ENCODE measurements at places on chromosomes 5 and 9. TPM values are rescaled to one million over a fixed set of nuclear protein-coding genes. Genes with fewer than 3 reads are reported as not detected.

Gene SKP2
- total RNA-seq, result 12.4 TPM

- no peak for DNase-seq
- no peaks in the 10 kb centered on the region for H3K4me1 ChIP-seq
- no peak overlapping the region for H3K27ac ChIP-seq
- H3K4me3 ChIP-seq, result no peak overlapping the region
- no peaks in the 10 kb centered on the region for H3K36me3 ChIP-seq
Measured at GRCh38 chr5:62152394-62153087, 153.5 kb upstream of the KIF2A start.

- no peak overlapping the region for H3K4me3 ChIP-seq
- peak overlapping the region; percentile 96 for H3K27ac ChIP-seq
- peaks cover 6% of the 10 kb centered on the region for H3K36me3 ChIP-seq
- peaks cover 37% of the 10 kb centered on the region for H3K4me1 ChIP-seq
Measured at GRCh38 chr9:35112257-35113020, 3.2 kb downstream of the ATOSB start.

DNA sequence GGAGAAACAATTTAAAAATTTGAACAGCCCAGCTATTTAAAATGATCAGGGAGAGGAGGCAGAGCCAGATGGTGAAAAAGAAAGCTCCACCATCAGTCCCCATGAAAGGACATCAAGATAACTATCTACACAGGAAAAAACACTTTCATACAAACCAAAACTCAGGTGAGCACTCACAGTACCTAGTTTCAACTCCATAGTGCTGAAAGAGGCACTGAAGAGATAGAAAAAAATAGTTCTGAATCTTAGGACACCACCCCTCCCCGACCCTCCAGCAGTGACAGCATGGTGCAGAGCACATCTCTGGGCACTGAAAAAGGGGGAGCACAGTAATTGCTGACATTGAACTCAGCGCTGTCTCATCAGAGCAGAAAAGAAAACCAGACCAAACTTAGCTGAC, 732.9 kb downstream of the CETN3 start:
- H3K36me3 ChIP-seq, result no peaks in the 10 kb centered on the region
- H3K4me3 ChIP-seq, result no peak overlapping the region
- H3K27ac ChIP-seq, result no peak overlapping the region
- DNase-seq, result no peak

DNA sequence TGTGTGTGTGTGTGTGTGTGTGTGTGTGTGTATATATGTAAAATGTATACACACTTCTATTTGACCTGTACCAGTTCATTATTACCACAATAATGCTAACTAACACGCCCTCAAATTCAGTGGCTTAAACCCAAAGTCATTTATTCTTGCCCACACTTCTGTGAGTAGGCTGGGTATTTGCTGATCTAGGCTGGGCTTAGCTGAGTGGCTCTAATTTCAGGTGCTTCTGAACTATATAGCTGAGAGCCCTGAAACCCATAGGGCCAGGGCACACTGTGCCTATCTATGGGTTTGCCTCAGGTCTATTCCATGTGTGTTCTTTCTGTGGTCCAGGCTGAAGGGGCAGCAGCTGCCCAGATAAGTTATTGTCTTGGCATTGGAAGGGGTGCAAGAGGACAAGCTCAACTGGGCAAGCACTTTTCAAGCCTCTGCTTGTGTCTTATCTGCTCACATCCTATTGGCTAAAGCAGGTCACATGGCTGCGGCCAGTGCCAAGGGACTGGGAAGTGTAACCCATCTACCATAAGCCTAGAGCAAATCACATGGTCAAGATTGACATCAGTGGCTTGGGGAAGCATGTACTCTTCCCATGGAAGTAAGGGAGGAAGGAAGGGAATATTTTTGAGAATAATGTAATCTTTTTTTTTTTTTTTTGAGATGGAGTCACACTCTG, 139.9 kb downstream of the PALM2AKAP2 start:
- H3K4me3 ChIP-seq, result no peak overlapping the region
- no peak overlapping the region for H3K27ac ChIP-seq
- no peaks in the 10 kb centered on the region for H3K36me3 ChIP-seq
- H3K27me3 ChIP-seq, result no peaks in the 10 kb centered on the region

DNA sequence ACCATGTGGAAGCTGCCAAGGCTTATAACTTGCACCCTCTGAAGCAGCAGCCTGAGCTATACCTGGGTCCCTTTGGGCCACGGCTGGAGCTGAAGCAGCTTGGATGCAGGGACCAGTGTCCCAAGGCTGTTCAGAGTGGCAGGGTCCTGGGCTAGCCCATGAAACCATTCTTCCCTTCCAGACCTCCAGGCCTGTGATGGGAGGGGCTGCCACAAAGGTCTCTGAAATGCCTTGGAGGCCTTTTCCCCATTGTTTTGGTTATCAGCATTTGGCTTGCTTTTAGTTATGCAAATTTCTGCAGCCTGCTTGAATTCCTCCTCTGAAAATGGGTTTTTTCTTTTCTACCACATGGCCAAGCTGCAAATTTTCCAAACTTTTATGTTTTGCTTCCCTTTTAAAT, 433.7 kb upstream of the ACO1 start:
- H3K4me3 ChIP-seq, result no peak overlapping the region
- no peaks in the 10 kb centered on the region for H3K27me3 ChIP-seq
- no peaks in the 10 kb centered on the region for H3K4me1 ChIP-seq
- H3K27ac ChIP-seq, result no peak overlapping the region

GRCh38 chr5:133610489-133611356, 1.6 kb downstream of the FSTL4 start:
- H3K4me3 ChIP-seq, result no peak overlapping the region
- peaks cover 14% of the 10 kb centered on the region for H3K4me1 ChIP-seq
- no peaks in the 10 kb centered on the region for H3K36me3 ChIP-seq
- H3K27me3 ChIP-seq, result peaks cover 88% of the 10 kb centered on the region

Gene AGXT2
- total RNA-seq, result not detected

Gene C8G
- total RNA-seq, result 4.3 TPM

DNA sequence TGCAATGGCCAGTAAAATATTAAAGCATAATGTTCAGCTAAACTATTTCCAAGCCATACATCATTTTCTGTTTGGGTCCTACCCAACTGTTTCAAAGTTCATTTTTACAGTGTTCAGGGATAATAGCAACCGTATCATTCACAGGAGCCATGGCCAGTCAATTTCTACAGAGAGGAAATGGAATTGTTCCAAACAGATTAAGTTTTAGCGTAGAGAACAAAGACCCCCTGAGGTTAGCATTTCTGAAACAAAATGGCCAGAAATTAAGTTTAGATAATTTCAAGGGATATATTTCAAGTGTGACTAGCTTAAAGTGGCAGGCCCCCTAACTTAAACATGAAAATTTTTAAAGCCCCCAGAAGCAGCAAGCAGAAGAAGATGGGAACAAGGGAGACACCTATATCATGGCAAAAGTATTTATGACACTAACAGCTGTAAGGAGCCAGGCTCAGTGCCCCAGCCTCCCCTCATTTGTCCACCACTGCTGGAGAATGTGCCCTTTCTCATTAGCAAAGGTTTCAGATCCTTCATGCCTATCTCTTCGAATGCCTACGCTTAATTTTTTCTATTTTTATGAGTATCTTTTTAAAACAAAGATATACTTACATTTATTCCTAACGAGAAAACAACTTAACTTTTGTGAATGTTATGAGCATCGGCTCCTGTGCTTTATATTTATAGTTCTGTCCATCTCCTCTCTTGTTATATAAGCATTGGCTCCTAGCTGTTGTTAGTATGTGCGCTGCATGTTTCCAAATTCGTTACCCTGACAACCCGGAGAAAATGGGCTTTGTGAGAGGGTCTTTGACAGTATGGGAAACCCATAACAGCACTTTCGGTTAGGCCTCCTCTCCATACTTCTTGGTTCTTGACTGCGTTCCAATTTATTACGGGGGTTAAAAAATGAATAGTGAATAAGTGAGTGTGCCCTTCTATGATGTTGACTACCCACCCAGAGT, 116.3 kb downstream of the MED27 start:
- H3K4me3 ChIP-seq, result no peak overlapping the region
- no peaks in the 10 kb centered on the region for H3K27me3 ChIP-seq
- no peak overlapping the region for H3K27ac ChIP-seq
- no peak for DNase-seq
- no peaks in the 10 kb centered on the region for H3K36me3 ChIP-seq
- H3K4me1 ChIP-seq, result no peaks in the 10 kb centered on the region

DNA sequence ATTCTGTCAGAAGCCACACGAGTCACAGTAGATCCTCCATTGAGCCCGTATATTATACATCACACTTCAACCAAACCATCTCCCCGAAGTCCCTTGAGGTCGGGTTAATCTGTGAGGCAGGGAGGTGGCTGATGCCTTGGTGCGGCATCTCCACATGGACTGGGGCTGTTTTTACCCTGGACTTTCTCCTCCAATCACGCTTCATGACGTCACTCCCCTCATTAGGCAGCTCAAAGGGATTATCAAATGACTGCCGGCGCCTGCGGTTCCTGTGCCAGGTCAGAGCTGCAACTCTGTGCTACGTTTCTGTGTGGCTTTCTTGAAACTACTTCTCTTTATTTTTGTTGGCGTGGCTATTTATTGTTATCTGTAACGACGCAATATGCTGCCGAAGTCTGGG, 53.7 kb downstream of the TMOD1 start:
- no peaks in the 10 kb centered on the region for H3K27me3 ChIP-seq
- H3K27ac ChIP-seq, result no peak overlapping the region
- DNase-seq, result no peak
- H3K4me3 ChIP-seq, result no peak overlapping the region

Gene SOX30
- not detected for total RNA-seq

DNA sequence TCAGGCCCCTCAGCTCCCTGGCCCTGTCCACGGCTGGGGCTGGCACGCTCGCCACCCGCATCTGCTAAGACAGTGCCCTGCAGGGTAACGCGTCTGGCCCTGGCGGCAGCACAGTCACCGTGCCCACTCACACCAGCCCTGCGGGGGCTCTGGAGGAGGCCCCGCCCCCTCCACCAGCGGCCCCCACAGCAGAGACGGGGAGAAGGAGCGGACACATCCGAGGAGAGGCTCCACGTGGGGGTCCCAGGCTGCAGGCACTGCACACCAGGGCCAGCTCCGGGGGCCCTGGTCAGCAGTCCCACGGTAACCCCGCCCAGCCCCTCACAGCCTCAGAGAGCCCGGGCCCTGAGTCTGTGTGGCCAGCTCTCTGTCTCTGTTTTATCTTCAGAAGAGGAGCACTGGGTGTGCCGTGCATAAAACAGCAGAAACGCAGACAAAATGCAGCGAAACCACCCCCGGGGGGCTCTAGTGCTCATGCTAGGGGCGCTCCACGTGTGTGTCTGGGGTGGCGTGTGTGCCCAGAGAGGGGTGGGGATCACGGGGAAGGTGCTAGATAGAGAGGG, 47.5 kb upstream of the NRARP start:
- no peak for DNase-seq
- H3K4me1 ChIP-seq, result no peaks in the 10 kb centered on the region
- no peaks in the 10 kb centered on the region for H3K27me3 ChIP-seq
- no peak overlapping the region for H3K27ac ChIP-seq

- no peaks in the 10 kb centered on the region for H3K4me1 ChIP-seq
- peak; percentile 37 for DNase-seq
- H3K36me3 ChIP-seq, result no peaks in the 10 kb centered on the region
- no peak overlapping the region for H3K4me3 ChIP-seq
- no peak overlapping the region for H3K27ac ChIP-seq
Measured at GRCh38 chr9:97889941-97890887, 32.1 kb downstream of the TRMO start.

Gene CORO2A
- 43.3 TPM for total RNA-seq

GRCh38 chr9:26677965-26678706, 214.5 kb downstream of the CAAP1 start:
- no peaks in the 10 kb centered on the region for H3K4me1 ChIP-seq
- no peak overlapping the region for H3K4me3 ChIP-seq
- H3K27me3 ChIP-seq, result no peaks in the 10 kb centered on the region
- no peak for DNase-seq

GRCh38 chr9:95669253-95669652, 152.5 kb upstream of the PTCH1 start:
- DNase-seq, result no peak

DNA sequence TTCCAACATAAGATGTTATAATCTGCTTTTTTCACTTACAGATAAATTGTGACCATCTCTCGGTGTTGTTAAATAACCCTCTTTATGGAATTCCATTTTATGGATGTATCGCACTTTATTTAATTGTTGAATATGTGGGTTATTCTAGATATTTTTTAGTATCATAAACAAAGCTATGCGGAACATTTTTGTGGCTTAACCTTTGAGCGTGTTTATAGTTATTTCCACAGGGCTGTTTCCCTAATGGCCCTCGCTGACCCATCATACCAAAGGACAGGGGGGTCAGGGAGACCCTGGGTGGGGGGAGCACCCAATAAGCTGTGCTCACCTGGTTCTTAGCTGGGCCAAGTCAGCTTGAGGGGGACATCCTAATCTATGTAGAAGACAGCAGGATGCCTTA, 65.3 kb downstream of the NDST1 start:
- no peaks in the 10 kb centered on the region for H3K36me3 ChIP-seq
- H3K4me1 ChIP-seq, result no peaks in the 10 kb centered on the region
- H3K27ac ChIP-seq, result no peak overlapping the region
- no peak for DNase-seq
- H3K4me3 ChIP-seq, result no peak overlapping the region

- H3K36me3 ChIP-seq, result no peaks in the 10 kb centered on the region
- no peak overlapping the region for H3K4me3 ChIP-seq
- no peaks in the 10 kb centered on the region for H3K4me1 ChIP-seq
- no peak for DNase-seq
- no peak overlapping the region for H3K27ac ChIP-seq
- no peaks in the 10 kb centered on the region for H3K27me3 ChIP-seq
Measured at GRCh38 chr5:171162596-171162995, 146.5 kb upstream of the TLX3 start.
